ENCODE measurements at places on chromosomes 2 and 18.

DNA sequence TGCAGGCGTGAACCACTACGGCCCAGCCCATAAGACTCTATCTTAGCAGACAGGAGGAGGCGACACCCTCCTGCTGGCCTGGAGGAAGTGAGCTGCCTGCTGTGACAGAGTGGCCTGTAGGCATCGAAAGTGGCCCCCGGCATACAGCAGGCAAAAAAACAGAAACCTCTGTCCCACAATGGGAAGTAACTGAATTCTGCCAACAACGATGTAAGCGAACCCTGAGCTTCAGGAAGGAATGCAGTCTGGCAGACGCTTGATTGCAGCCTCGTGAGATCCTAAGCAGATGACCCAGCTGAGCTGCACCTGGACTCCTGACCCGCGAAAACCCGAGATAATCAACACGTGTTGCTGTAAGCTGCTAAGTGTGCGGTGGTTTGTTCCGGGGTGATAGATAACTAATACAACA is 13.6 kb downstream of the MRO start:
- no peak for DNase-seq

DNA sequence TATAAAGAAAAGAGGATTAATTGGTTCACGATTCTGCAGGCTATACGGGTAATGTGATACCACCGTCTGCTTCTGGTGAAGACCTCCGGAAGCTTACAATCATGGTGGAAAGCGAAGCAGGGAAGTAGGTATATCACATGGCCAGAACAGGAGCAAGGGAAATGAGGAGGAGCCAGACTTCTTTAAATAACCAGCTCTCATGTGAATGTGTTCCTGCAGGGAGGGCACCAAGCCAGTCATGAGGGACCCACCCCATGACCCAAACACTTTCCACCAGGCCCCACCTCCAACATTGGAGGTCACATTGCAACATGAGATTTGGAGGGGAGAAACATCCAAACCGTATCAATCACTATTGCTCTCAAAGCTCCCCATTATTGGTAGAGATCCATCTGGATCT is 61.8 kb downstream of the EFEMP1 start:
- no peak for DNase-seq

DNA sequence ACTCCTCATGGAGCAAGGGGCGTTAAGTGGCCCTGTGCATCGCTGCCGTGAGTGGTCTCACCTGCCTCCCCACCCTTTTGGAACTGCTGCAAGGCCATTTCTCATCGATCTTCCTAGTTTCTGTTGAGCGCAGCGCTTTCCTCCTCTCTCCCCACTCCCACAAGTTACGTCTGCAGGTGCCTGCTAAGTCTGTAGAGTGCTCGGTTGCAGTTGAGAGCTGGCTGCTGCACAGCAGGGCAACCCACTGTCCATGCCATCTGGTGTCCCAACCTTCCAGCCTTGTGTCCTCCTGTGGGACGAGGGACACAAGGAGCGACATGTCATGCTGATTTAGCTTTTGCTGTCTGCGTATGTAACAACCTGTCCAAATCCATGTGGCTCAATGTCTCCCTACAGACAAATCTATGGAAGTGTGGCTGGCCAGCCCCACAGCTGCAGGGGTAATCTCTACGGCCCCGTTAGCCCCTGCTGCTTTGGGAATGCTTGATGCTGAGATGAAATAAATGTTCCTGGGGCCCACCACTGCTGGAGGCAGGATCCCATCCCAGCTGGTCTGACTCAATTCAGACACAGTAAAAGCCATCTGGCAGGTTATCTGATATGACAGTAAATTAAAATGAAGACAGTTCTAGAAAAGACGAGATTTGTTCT is 68.1 kb upstream of the TCF7L1 start:
- DNase-seq: no peak

- DNase-seq: no peak
Measured at GRCh38 chr2:110115291-110116032, at the start of gene MALL. TSS of gene MALL (minus strand) at chr2:110115822. CDS start at chr2:110115792, 30 bp downstream.

GRCh38 chr2:236558036-236558435 is 11.6 kb upstream of the ACKR3 start:
- no peak for DNase-seq

DNA sequence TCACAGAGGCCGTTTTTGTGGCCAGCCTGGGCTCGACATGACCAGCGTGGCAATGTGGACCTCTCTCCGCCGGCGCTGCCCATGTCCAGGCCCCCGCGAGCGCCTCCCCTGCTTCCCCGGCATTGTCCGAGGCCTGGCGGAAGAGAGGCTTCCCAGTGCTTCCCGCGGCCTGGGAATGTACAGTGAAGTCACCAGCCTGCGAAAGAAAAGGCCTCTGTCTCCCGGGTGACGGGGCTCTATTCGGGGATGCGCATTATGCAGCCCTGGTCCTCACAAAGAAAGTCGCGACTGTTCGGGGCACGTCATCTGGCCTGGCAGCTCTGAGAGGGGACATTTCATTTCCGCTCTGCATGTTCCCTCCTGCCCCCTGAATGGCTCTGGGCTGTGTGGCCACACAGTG is 109.2 kb upstream of the AGAP1 start:
- no peak for DNase-seq

GRCh38 chr2:190535586-190535985 is 1.1 kb upstream of the NEMP2 start:
- DNase-seq: no peak

GRCh38 chr2:197871780-197872456 is 67.5 kb downstream of the PLCL1 start:
- no peak for DNase-seq

DNA sequence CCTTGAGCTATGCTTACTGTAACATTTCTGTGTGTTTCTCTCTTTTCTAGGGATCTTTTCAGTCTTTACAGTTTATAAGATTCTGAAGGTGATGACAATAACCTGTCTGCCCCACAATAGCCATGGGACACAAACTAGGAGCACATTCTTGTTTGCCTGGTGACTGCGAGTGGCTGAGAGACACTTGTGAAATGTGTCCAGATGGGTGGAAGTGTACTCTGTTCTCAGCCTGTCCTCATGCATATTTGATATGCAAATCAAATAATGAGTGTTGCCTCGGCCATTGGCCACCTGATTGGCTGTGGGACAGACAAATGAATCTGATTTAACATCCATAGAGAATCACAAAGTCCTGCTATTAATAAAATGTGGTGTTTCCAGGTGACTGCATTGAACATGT is 246.2 kb downstream of the HNMT start:
- DNase-seq: no peak

GRCh38 chr18:48663931-48664847 is 125.4 kb downstream of the CTIF start:
- peak; percentile 76 for DNase-seq

GRCh38 chr2:149037851-149038250 is 648 bp upstream of the LYPD6B start:
- DNase-seq: no peak

DNA sequence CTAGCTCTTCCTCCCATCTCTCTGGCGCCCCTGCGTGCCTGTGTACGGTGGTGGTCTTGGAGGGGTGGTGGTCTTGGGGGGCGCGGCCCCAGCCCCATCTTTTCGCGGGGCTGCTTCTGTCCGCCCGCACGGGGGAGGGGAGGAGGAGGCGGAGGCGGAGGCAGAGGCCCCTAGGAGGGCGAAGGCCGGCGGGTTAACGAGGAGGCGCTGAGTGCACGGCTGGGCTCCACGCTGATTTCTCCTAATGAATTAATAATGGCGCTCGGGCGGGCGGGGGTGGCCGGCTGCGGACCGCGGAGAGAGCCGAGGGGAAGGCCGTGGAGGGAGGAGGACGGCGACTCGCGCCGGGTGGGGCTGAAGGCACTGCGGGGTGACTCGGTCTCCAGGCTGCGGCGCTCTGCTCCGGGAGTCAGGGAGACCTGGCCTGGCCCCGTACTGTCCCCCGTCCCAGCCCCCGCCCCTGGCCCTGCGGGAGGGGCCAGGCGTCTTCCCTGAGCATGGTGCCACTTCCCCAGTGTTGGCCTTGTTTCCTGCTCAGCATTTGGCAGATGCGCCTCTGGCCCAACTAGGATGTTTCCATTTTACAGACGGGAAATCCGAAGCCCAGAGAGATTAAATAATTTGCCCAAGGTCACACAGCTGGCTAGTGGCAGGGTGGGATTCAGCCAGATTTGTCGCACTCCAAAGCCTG is 6.0 kb downstream of the GAREM2 start:
- DNase-seq: peak; percentile 41

DNA sequence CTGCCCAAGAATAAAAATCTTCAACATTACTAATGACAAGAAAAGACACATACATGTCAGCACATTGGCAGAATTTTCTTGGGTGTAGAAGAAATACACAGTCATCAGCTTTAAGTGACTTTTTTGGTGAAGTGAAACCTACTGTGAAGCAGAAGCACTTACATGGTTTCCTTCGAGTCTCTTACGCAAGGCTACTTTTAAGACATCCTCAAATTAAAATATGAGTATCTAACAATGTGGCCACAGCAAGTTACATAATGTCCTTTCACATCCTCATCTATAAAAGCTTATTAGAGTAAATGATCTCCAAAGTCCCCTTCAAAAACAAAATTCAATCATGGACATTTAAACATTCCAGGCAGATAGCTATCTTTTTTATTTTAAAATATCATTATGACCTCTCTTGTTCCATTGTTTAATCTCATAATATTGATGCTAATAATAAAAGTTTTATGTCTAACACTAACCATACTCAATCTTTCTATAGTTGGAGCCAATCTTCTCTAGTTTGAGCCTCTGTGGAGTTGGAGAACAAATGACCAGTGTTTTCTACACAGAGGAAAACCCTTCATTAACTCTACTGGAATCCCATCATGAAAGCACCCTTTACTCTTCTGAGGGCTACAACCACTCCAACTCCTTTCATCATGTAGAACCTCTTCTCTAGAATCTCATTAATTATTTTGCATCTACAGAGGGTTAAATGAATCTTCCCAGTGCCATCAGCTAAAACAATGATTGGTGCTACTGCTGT is 182.2 kb upstream of the ZFP36L2 start:
- DNase-seq: no peak

DNA sequence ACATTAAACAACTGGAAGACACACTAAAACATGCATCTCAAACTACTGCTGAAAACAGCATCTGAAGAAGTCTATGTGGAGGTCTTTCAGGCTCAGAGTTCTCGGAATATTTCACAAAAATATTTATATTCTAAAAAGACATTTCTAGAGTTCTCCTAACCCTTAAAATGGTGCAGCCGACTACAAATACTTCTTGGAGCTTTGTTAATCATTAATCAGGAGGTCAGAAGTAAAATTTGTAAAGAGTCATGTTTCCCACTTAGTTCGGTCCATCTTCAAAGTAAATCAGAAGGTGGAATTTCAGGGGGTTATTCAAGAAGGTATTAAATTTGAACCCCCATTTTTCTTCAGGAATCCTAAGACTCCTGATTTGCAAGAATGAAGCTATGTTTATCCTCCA is 72.7 kb downstream of the FAM228A start:
- no peak for DNase-seq

- DNase-seq: no peak
Measured at GRCh38 chr2:235570256-235570655, 76.4 kb downstream of the AGAP1 start.

- no peak for DNase-seq
Measured at GRCh38 chr2:139529080-139529479, 748.9 kb upstream of the NXPH2 start.

DNA sequence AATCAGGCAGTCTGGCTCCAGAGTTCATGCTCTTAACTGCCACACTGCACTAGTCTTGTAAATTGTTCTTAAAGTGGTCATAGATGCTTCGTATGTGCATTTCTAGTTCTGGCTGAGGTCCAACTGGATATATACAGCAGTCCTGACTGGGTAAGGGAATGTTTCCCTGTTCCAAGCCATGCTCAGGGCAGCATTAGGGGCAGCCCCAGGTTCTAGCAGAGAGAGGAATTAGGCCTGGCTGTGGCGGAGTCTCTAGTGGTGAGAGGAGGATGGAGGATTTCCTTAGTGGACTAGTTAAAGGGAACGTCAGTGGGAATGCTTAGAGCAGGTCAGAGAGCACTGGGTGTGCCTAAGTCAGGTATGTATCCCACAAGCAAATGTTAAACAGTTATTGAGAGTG is 28.0 kb downstream of the UBE2E3 start:
- no peak for DNase-seq

GRCh38 chr2:160726046-160726445 is 232.4 kb upstream of the RBMS1 start:
- no peak for DNase-seq

DNA sequence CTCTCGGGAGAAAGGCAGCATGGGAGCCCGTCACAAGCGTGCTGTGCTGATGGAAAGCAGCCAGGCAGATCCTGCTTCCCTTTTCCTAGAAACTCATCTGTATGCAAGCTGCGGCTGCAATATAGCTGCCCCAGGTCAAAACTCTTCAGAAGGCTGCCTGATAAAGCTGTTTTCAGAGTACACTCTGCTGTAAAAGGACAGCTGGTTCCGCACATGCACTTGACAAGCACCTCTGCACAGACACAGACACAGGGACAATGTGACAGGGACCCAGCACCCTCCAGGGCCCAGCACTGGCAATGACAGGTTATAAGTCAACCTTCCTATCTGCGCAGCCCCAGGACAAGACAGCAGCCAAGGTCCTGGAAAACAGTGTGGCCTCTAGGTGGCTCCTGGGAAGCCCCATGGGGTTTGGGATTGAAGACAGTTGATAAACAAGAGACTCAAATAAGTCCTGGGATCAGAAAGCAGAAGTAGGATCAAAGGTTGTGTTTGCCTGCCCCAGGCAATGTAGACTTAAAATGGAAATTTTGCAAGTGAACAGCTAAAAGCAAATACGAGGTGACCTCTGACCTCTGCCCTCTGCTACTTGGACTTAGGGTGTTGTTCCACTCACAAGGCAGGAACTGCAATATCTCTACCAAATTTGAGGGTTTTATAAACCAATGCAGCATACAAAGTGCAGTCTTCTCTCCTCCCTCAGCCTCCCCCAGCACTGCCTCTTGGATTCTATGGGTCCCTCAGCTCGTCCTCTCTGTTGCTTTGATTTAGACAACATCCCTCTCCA is 16.9 kb downstream of the SLC66A2 start:
- DNase-seq: peak; percentile 46

GRCh38 chr2:220458051-220458450 is 830.6 kb downstream of the SLC4A3 start:
- DNase-seq: no peak

DNA sequence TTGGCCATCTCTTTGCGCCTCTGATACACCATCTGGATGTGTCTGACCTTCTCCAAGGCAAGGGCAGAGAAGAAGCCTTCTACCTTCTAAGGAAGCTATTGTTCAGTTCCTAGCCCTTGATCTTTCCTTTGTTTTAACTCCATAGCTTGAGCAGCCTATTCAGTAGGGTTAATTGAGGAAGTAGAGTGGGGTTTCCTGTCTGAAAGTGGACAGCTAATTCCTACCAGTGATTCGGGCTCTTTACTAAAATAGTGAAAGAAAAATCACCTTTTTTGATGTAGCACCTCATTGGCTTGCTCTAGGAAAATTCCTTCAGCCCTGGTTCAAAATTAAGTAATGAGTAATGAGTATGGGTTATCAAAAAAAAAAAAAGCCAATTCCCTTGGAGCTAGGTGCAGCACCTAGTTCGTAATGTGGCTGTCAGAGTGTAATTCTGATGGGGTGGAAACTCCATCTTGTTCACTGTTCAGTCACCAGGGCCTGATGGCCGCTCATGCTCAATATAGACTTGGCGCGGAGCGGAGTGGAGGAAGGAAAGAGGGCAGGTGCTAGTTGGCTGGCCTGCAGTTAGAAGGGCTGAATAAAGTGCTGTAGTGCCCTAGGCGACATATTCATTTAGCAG is 2.9 kb upstream of the MGAT5 start:
- DNase-seq: no peak

- DNase-seq: no peak
Measured at GRCh38 chr2:10700078-10700803, 10.5 kb upstream of the NOL10 start.
